Posterior vena cava (tissue), 2 donors: ENCODE measurements at places on chromosomes 3 and 15. TPM values are rescaled to one million over a fixed set of nuclear protein-coding genes. Genes with fewer than 3 reads are reported as not detected.

The XYLB gene
- 6.3 TPM for total RNA-seq

GRCh38 chr3:105274958-105275357, 91.8 kb upstream of the ALCAM start:
- DNase-seq: no peak

DNA sequence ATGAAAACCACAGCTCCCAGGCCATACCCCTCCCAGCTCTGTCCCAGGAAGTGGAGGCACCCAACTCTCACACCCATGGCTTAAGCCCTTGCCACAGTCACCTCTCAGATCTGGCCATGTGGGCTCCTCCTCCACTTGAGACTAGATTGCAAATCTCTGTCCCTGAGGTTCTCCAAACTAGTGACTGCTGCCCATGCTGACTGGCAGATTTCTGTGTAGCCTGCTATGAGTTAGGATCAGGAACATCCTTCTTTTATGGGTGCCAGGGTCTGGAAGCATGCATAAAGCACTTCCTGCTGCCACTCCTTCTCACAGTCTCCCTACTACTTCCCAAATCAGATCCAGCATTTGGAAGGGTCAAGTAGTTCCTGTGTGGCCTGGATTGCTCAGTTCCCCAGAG, 59.6 kb upstream of the GOLIM4 start:
- DNase-seq: no peak

GRCh38 chr3:137071104-137071503, 113.3 kb downstream of the IL20RB start:
- DNase-seq: no peak

DNA sequence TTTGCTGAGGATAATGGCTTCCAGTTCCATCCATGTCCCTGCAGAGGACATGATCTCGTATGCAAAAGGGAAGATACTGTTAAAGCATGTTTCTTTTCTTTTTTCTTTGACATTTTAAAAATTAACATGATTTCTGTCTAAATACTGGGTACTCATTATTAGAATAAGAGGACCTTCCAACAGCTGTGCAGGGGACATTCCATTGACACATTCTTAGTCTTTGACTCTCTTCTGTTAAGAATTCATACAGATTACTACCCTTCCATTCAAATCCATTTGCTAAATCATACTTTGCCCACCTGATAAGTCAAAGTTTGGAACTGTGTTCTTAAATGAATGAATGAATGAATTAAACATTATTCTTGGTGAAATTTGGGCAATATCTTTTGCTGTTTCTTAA, 5.1 kb upstream of the CP start:
- no peak for DNase-seq

DNA sequence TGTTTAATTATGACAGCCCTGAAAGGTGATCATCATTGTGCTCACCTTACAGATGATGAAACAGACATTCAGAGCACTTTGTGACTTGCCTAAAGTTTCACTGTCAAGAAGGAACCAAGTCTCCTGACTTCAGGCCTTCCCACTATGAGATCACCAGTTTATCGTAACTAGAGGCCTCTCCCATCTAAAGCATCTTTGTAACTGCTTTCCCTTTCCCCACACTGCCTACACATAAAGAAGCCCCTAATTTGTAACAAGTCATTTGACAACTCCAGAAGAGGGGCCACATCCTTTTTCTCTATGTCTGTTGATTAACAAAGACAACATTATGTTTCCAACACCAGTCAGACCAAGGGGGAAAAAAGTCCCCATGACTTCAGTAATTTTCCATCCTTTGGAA, 1.1 kb downstream of the KLHL6 start:
- no peak for DNase-seq

DNA sequence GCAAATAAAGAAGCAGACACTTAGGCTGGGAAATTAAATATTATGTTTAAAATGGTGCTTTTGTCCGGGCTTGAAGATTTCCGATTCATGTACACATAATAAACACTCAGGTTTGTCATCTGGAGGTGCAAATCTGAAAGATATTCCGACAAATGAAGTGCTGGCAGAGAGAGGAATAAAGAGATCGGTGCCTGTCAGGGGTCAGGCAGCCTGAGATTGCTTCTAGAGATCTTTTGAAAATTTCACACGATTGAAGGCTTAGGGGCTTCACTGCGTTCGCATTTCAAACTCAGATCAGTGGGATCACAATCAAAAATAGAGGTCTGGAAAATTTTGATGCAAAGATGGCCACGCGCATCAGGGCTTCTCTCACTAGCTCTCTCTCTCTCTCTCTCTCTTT, 33.2 kb downstream of the NR2F2 start:
- no peak for DNase-seq

- DNase-seq: no peak
Measured at GRCh38 chr3:149442851-149443544, 31.5 kb upstream of the TM4SF4 start.

DNA sequence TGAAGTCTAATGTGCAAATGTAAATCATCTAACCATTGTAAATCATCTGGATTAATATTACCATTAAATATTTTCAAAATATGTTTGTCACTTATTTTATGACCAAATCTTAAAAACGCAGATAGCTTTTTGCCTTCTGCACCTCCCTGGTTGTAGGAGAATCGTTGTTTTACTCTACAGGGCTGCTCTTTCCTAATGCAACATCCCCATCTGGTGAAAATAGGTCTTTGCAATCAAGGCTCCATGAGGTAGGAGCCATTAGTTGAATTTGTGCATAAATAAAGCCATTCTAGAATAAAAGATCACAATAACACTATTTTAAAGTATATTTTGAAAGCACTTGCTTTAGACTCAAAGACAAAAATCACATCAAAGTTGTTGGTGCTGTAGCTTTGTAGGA, 535.6 kb upstream of the AGTR1 start:
- no peak for DNase-seq
